GM19239 (cell line): ENCODE measurements at places on chromosomes 4 and X.

- no peak for DNase-seq
Observed at GRCh38 chrX:68428431-68428830, 4.9 kb downstream of the OPHN1 start.

DNA sequence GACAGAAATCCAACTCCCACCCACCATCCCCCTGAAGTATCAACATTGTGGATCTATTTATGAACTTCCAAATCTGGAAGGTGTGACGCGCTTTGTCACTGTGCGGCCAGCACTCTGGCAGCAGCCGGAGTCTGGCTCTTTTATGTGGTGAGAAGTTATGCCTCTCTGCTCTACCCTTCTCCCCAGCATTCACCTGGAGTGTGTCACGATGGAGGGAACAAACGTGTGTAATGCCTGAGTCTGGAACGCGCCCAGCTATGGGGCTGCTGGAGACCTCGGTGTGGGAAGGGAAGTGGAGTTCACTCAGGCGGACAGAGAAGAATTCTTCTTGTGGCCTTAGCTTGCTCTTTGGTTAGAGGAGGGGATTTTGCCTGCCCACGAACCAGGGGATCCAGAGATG, 222.1 kb upstream of the RPL34 start:
- no peak for DNase-seq

- no peak for DNase-seq
Observed at GRCh38 chr4:55020131-55020530, 105.3 kb downstream of the KDR start.

DNA sequence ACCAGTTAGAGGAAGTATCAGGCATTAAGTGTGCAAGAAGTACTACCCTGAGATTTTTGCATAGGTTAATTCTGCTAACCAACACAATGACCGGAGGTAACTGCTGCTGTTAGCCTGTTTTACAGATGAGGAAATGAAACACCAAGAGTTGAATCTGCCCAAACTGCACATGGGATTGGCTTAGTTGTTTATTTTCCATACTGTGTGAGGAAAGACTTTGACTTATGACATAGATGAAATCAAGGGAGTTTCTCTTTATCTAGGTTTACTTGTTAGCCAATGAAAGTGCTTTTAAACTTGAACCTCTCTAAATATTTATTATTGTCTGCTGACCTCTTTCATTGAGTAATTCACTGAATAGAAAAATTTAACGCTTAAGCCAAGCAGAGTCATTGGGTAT, 10.3 kb downstream of the GUCY1B1 start:
- no peak for DNase-seq

DNA sequence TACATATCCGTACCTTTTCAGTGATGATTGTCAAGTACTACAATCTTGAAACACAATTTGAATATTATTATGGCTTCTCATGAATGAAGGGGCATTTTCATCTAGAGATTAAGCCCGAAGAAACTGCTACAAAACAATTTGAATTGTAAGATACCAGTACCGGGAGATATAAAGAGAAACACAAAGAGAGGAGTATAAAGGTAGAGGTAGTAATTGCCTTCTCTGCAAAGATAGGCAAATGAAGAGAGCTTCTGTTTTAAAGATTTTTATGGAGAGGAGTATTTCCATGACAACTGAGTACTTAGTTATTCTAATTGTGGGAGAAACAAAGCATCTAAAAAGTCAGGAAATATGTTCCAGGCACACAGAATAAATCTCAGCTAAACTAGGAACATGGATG, 25.3 kb upstream of the KCNIP4 start:
- no peak for DNase-seq

GRCh38 chr4:8010618-8011017, 71.0 kb upstream of the AFAP1 start:
- no peak for DNase-seq

GRCh38 chrX:151687635-151688034, 7.6 kb upstream of the PRRG3 start:
- no peak for DNase-seq

GRCh38 chr4:107705742-107706556, 14.1 kb downstream of the PAPSS1 start:
- DNase-seq: no peak

GRCh38 chr4:59565836-59566235, 1634.3 kb upstream of the ADGRL3 start:
- no peak for DNase-seq

DNA sequence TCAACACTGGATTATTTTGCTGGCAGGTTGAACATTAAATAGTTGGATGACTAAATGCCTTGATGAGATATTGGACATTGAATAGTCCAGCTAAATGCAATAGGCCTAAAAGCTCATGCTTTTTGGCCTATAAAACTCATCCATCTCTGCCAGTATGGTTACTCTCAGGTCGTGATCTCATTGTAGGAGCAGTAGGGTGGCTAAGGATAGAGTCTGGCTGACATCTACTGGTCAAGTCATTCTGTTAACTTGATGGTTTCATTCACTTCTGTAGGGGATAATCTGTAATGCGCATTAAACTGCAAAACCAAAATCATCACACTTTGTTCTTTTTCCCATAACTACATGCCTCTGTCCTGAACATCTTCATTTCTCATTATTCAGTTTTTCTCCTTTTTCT, 227.0 kb downstream of the DKK2 start:
- DNase-seq: no peak

DNA sequence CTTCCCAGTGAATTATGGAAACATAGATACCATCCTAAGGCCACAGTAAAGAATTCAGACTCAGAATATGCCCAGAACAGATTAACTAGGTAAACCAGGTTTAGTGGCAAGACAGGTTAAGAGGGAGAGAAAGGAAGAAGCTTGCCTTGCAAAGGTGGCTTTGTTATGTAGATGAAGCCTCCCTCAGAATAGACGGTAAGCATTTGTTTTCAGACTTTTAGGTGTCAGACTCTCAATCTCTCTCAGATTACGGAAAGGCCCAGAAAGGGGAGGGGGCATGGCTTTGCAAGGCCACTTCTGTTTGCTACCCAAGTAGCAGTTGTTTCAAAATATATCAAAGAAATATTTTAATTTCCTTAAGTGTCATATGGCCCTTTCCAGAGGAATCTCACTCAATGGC, 457.1 kb upstream of the BOD1L1 start:
- DNase-seq: no peak

GRCh38 chr4:145760176-145760575, 80.2 kb downstream of the C4orf51 start:
- DNase-seq: no peak

GRCh38 chr4:2406920-2407319, 11.5 kb downstream of the ZFYVE28 start:
- no peak for DNase-seq

- no peak for DNase-seq
Observed at GRCh38 chrX:16643176-16643575, 6.8 kb upstream of the S100G start.

DNA sequence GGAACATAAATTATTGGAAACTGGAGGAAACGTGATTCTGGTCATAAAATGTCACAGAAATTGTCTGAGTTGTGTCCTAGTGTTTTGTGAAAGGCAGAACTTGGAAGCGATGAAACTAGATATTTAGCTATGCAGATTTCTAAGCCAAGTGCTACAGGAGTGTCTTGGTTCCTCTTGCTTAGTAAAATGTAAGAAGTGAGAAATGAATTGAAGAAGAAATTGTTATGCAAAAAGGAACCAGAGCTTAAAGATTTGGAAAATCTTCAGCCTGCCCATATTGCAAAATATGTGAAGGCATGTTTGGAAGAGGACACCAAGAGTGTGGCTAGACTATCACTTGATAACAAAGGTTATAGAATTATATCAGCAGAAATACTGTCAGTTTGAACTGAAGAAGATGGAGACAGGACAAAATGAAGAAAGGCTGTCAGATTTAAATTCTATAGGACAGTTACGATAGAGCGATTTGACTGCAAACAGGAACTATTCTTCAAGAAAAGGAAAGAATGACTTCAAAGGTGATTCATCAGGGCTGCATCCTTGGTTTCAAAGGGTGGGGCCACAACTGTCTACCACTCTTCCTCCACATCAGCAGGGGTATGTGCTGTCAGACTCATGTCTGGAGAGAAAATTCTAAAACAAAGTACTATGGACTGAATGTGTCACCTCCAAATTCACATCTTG, 9.4 kb upstream of the CDS1 start:
- DNase-seq: no peak

GRCh38 chr4:38386005-38386551, 277.9 kb upstream of the KLF3 start:
- DNase-seq: no peak

DNA sequence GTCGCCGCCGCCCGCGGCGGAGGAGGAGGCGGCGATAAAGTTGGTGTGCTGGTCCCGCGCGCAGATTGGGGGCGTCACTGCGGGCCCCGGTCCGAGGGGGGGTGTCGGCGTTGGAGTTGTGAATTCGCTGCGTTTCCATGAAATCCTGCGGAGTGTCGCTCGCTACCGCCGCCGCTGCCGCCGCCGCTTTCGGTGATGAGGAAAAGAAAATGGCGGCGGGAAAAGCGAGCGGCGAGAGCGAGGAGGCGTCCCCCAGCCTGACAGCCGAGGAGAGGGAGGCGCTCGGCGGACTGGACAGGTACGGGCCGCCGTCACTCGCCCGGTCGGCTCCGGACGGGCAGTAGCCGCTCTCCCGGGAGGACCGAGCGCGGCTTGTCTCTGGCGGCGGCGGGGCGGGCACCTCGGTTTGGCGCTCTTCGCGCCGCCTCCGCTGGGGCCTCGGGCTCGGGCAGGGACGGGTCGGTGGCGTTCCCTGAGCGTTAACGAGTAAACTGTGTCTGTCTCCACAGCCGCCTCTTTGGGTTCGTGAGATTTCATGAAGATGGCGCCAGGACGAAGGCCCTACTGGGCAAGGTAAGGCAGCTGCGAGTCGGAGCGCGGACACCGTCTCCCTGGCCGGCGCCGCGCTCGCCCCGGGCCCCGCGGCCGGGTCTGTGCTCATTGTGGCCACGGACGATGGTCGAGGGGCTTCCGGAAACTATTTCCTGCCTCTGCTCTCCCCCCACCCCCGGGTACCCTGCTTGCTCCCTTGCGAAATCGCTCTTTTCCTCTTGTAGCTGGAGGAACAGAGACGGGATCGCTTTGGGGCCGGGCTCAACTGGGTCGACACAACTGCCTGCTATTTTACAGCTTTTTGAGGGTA, 658 bp downstream of the KDM6A start:
- DNase-seq: no peak
